ENCODE measurements at places on chromosomes 1 and 21.

- no peak for DNase-seq
These were observed 33.0 kb upstream of the LRRC38 start for GRCh38 chr1:13546791-13547190.

- no peak for DNase-seq
These were observed 537.7 kb upstream of the PTBP2 start for GRCh38 chr1:96183928-96184327.

GRCh38 chr1:38266197-38266520 lies 219.6 kb upstream of the POU3F1 start:
- DNase-seq, result no peak

GRCh38 chr1:242468784-242469183 lies 55.7 kb downstream of the PLD5 start:
- no peak for DNase-seq

GRCh38 chr21:16074950-16075489 lies 345.2 kb downstream of the USP25 start:
- no peak for DNase-seq

DNA sequence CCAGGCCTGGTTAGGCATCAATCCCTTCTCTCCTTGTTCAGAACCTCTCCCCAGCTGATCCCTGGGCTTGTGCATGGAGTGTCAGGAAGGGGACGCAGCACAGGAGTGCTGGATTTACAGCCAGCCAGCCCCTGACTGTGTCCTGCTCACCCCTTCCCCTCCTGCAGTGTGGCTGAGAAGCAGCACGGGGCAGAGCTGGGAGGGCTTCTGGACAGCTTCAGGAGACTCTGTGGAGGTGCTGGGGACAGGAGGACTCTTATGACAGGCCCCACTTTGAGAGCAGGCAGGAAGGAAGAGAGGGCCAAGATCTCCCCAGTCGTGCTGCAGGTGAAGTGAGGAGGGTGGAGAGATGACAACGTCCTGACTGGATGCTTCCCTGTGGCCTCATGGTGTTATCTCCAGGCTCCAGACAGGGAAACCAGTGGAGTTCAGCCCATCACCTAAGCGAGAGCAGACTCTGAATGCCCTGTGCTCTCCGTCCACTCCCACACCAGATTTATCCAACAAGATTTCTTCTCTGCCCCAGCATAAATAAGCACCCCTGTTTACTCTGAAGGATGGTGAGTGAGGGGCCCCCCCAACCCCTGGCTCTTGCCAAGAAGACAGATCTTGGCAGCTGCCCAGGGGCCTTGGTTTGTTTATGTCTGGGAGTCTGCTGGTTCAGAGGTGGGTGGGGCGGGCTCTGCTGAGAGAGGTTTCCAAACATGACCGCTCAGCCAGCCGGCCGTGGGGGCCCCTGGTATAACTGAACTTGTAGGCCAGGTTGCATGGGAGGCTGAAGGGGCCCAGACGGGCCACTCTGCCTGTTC lies 21.3 kb downstream of the TMCC2 start:
- peak; percentile 35 for DNase-seq

DNA sequence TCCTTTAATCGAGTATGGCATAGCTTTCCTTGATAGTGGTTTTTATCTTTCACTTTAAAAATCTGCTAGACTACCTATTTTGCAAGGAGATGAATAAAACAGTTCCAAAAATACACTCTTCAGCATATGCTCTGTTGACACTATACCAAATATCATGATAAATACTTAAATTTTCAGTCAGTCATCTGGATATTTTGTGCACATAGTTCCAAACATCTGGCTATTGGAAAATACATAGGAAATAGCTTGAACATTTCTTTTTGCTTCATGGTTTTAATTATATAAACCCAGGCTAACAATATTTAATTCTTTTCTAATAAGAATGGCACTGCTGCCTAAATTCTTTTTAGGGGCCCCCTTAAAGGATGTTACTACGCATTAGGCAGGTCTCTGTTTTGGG lies 342.1 kb downstream of the NEGR1 start:
- DNase-seq, result no peak

DNA sequence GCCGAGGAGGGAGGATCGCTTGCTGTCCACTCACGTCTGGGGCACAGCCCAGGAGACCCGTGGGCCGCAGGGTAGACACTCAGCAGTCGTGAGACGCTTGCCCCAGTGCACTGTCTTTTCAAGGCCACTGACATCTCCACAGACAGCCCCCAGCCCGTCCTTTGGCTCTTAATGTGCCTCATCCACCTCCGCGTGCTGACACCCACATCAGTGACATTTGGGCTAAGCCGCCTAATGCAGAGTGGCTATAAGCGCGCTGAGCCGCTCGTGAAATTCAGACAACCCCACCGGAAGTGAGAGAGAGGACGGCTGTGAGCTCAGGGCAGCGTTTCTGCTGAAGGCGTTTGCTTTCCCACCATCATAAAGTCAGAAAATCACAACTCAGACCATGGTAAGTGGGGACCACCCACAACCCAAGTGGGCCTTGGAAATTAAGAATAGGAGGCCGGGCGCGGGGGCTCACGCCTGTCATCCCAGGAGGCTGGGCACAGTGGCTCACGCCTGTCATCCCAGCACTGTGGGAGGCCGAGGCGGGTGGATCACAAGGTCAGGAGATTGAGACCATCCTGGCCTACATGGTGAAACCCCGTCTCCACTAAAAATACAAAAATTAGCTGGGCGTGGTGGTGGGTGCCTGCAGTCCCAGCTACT lies 8.4 kb downstream of the SLC35E2B start:
- DNase-seq, result no peak

DNA sequence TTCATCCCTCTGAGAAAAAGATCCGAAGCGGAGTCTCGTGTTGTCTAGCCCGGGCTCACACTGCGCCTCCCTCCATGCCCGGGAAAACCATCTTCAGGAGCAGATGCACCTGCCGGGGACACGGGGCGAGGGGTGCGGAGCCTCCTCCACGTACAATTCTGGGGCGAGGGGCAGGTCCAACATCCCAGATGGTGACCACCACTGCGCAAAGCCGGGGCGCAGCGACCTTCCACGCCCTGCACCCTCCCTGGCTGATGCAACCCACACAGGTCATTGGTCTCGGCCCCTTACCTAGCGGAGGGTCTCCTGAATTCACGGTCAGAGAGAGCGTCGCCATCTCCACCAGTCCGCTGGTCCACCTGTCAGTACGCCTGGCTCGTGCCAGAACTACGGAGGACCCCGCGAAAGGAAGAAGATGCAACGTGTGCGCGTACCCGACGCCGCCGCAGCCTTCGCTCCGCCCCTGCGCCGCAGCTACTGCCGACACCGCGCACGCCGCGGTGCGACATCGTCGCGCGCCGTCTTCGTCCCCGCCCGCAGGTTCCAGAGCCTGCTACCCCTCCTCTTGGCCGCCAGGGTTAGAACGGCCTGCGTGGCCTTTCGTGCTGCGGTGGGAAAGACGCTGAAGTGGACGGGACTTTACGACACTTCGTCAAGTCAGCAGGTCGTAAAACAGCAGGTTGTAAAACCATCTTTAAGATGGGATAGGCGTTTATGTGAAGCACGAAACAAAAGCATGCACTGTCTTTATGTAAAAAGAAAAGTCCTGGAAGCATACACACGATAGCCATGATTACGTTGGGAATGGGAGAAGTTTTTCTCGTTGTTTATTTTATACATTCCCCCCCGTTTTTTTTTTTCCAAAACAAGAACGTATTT lies at the start of gene EPRS1:
TSS of gene EPRS1 (minus strand) at position 454 of the 879 bp plus-strand sequence. CDS start at position 337, 117 bp downstream.
- peak; percentile 70 for DNase-seq

DNA sequence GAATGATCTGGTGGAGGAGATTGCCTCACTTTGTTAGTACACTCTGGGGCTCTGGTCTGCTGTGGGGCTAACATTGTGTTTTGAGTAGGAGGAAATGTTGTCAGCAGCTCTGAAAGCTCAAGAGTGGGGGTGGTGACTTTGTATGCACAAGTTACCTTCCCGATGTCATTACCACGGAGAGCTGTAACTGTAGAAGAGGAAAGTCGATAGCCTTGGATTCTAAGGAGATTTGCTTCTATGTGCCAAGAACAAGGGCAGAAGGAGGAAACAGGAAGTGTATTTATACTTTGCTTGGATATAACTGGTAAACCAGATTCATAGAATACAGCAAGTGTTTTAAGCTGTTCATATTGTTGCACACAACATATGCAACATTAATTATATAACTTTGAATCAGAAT lies 196.1 kb downstream of the AMY1C start:
- DNase-seq, result peak; percentile 49

DNA sequence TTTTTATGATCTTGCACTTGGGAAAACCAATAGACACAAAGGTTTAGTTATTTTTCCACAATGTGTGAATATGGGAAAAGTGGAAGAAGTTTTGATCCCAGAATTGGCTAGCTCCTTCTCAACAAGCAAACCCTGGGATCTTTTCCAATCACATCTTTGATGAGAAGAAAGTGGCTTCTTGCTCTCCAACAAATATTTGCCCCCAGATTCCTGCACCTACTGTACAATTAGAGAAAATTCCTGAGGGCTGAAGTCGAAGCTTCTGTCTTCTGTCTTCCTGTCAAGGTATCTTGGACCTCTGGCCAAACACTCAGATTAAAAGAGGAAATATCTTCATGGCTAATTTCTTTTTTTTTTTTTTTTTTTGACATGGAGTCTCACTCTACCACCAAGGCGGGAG lies 113.1 kb upstream of the SLC45A1 start:
- no peak for DNase-seq

GRCh38 chr1:13782634-13783360 lies 82.8 kb downstream of the PRDM2 start:
- no peak for DNase-seq

DNA sequence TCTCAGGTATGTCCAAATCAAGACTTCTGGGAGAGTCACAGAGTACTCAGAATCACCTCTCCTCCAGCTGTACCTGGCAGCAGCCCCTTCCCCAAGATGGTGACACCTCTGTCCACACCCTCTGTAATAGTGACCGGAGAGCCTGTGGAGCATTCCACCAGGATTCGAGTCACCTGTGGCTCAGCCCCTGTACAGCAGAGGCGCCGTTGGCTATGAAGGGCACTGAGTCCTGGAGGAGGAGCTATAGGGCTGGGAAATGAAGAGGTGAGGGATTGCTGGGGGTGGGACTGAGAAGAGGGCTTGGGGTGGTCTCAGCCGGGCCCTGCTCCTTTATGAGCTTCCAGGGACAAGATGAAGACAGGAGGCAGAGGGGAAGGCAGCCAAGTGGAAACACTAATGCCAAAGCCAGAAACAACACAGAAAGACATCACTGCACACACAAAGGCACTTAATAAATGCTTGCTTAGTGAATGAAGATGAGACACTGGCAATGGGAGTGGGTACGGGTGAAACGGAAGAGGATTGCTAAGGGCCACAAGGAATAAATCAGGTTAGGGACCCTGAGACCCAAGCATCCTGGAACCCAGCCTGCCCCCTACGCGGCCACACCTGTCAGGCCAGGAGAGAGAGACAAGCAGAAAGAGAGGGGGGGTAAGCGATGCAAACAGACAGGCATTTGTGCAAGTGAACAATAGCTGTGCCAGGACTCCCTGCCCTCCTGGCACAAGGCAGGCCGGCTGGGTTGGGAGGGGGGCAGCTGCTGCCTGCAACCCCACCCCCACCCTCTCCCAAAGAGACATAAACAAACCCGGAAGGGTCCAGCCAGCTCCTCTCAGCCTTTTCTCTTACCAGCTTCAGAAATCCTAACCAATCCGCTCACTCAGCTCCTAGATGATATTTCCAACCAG lies 3.9 kb downstream of the ARHGEF2 start:
- peak; percentile 68 for DNase-seq

DNA sequence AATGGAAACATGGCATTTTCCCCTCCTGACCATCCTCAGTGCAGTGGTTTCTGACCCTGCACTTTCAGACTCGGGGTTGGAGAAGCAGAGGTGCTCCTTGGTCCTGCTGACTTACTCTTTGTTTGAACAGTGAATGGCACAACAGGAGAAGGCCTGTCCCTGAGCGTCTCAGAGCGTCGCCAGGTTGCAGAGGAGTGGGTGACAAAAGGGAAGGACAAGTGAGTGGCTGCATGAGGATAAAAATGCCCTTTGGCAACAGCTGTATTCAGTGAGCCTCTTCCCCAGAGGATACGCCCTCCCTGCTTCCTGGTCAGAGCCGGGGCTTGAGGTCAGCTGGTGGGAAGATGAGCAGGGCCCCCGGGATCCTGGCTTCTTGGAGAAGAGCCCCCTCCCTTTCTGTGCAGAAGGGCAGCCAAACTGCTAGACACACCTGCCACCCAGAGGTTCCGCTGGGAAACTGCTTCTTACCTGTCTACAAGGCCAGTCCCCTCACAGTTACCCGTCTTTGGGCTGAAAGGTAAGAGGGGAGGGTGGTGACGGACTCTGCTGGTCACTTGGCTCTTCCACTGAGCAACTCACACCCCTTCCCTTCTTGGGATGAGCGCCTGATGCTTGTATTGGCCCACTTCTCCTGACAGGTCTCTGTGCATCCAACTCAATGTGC lies 16.6 kb downstream of the NPL start:
- DNase-seq, result no peak

DNA sequence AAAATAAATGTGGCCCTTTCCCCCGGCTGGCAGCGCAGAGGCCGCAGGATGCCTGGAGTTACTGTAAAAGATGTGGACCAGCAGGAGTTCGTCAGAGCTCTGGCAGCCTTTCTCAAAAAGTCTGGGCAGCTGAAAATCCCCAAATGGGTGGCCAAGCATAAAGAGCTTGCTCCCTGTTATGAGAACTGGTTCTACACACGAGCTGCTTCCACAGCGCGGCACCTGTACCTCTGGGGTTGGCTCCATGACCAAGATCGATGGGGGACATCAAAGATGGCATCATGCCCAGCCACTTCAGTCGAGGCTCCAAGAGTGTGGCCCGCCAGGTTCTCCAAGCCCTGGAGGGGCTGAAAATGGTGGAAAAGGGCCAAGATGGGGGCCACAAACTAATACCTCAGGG lies 95.9 kb downstream of the LRIG2 start:
- no peak for DNase-seq

DNA sequence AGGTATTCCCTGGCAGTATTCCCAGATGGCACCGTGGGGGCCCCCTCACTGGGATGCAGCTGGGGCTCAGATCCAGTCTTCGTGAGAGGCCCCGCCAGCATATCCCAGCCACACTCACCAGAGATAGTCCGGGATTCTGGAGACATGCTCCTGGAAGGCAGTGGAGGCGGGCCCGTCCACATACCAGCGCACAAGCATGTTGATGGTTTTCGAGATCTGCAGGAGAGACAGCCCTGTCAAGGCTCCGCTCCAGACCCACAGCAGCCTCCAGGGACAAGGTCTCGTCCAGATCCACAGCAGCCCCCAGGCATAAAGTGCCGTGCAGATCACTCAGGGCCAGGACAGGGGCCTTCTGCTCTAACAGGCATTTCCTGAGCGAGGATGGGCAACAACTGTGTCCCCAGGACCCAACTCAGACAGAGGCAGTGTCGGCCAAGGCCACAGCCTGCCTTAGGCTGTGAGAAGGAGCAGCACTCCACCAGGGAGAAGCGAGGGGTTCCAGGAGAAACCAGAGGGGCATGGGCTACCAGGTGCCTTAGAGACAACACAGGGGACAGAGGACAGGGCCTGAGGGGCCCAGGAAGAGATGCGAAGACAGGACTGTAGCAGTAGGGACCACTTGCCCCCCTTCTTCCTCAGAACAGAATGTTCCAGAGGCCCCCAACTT lies 14.8 kb downstream of the LSS start:
- no peak for DNase-seq

DNA sequence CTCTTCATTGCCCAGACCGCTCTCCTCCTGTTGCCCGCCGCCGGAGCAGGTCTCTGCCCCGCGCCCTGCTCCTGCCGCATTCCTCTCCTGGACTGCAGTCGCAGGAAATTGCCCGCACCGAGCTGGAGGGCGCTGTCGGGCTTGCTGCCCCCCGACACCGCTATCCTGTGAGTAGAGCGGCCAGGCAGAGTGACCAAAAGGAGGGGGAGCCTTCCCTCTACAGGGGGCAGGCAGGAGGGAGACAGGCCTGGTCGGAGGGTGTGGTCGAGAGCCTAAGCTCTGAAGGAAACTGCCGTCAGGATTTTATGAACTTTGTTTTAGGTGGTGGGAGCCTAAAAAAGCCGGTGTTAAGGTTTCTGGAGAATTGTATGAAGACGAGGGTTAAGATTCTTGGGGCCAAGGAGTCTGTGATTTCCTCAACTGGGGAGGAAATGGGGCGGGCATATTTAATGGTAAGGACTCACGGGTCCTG lies 517 bp downstream of the LRIG2 start:
- DNase-seq, result no peak
